ENCODE measurements at places on chromosomes 6 and 20. TPM values are rescaled to one million over a fixed set of nuclear protein-coding genes. Genes with fewer than 3 reads are reported as not detected.

MCHR2 gene
- not detected for total RNA-seq

DNA sequence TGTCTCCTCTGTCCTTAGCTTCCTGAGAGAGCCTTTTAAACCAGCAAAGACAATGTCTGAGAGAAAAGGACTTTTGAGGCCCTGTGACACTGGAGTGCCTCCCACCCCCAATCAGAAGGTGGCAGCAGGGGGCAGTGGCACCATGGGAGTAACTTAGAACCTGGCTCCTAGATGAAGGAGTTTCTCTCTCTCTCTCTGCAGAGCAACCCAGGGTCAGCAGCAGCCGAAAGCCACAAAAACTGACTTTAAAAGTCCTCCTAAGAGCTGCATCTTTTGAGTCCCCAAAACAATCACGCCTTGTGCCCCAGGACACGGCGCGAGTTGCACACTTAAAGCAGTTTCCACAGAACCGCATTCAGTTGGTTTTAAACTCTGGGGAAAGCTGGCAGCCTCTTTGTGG, 5.3 kb upstream of the TCP11 start:
- peak; percentile 48 for DNase-seq

TFEB gene
- total RNA-seq, result 3.0 TPM

GRCh38 chr6:9527679-9528286, 887.1 kb downstream of the TFAP2A start:
- peak; percentile 37 for DNase-seq

- DNase-seq, result no peak
These were observed 125.7 kb downstream of the ANKS1A start for GRCh38 chr6:35014786-35015185.

- DNase-seq, result peak; percentile 37
These were observed 38.2 kb downstream of the MBOAT1 start for GRCh38 chr6:20173833-20174792.

DNA sequence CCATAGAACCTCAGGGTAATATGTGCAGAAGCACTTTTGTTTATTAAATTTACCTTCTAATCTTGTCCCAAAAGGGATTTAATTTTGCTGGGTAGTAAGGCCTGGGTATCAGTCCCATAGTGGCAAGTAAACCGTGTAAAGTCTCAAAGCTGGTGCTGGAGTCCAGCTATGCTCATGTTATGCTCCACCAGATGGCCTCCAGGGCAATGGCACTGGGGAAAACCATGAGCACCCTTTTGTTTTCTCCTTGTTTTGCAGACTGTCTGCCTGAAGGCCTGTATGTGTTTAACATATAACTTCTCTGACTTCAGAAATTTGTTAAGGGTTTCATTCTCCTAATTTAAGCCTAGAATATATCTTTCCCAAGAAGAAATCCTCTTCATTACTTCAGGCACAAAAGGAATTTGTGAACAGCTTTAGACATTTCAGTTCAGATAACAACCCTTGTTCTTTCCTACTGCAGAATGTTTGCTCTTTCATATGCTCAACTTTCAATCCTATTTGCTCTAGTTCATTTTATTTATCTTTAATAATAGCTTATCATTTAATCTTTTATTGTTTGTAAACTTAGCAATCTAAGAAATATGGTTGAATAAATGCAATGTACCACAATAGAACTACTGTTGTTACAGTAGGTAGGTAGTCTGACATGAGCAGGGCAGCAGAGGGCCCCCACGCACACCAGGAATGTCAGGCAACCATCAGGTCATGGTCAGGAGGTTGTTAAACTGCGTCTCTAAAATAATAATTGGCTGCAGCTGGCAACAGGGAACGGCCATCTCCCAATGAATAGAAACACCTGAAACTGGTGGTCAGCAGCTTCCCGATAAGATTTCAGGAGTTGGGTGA, 162.8 kb downstream of the TENT5A start:
- DNase-seq, result no peak

GRCh38 chr20:46230801-46231282, 77.5 kb downstream of the CDH22 start:
- DNase-seq, result peak; percentile 38

- DNase-seq, result no peak
These were observed 137.8 kb downstream of the CEBPB start for GRCh38 chr20:50328222-50328979.
